Right lung (tissue), 10 donors: ENCODE measurements at places on chromosomes 1 and 21.

- DNase-seq: no peak
These were observed 19.8 kb upstream of the SMYD3 start for GRCh38 chr1:246526915-246527314.

GRCh38 chr1:197918807-197919345 lies 1.7 kb downstream of the LHX9 start:
- no peak for DNase-seq

DNA sequence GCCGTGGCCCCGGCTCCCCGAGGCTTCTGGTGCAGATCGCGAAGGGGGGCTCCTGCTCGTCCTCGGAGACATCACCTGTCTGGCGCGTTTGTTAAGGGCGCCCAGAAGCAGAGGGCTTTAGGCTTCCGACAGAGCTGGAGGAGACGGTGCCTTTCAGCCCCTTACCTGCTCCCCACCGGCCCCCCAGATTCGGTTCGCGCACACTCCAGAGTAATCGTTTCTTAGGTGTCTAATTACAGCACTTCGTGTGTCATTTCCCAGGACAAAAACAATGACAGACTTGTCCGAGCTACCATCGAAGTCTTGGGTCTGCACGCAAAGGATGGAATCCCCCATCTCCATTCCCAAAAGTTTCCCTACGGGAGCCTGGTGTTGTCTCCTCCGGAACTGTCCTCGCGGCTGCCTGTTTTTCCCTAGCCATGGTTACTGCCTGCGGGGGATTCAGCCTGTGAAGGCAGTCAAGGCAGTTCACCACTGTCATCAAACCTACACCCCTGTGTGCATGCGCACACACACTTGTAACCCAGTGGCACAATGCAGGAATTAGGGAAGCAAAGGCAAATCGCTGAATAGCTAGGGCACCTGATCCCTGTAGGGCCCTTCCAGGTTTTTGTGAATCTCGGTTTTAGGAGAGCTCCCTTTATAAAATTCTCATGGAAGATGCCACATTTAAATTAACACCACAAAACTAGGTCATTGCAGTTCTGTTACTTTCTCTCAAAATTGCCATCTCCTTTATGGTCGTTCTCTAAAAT lies 738 bp upstream of the CDC42BPA start:
- no peak for DNase-seq

- DNase-seq: no peak
These were observed 16.1 kb upstream of the MYCL start for GRCh38 chr1:39917825-39918224.

DNA sequence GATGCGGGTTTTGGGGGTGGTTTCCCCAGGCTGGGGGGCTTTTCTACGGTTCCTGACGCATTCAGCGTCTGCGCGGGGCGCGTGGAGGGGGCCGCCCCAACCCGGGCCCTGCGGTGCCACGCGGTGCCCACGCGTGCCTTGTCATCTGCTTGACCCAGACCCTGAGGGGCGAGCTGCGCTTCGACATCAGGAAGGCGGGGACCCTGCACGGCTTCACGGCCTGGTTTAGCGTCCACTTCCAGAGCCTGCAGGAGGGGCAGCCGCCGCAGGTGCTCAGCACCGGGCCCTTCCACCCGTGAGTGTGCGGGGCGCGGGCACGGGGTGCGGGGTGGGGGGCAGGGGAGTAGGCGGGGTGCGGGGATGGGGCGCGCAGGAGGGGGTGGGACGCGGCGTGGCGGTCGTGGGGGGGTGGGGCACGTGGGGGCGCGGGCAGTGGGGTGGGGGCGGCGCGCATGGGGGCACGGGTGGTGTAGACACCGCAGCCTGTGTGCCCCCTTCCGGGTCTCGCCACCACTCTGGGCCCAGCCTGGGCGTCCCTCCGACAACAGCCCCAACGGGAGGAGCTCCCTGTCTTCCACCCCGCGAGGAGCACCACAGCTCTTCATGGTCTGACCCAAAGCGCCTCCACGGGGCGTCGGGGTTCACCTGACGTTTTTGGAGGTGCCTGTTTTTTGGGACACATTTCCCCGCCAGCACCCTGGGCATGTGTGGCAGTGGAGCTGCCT lies 26.3 kb downstream of the PRMT2 start:
- no peak for DNase-seq

- DNase-seq: no peak
These were observed 27.5 kb downstream of the COL6A1 start for GRCh38 chr21:46008893-46009621.

DNA sequence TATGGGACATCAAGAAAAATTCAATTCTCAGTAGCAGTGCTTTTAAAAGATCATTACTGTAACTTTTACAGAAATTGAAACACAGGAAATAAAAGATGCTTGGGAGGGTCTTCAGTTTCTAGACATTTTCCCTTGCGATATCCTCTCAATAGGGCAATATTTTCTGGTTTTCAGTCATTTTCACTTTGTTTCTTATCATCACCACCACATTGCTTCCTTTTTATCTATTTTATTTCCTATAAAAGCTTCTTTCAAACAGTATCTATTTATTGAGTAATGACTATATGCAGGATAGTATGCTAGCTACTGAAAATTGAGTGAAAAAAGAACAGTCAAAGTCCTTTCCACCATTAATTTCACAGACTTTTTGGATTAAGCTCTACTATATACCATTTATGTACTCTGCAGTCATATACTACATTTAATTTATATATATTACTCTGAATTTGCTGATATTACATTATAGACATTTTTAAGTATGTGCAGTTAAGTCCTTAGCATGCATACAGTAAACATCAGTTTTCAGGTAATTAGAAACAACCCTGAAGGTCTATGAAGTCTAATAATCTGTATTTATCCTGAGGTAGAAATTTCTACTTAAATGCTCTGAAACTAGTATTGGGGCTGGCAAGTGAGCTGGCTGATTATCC lies 18.7 kb downstream of the TRMT1L start:
- DNase-seq: no peak

DNA sequence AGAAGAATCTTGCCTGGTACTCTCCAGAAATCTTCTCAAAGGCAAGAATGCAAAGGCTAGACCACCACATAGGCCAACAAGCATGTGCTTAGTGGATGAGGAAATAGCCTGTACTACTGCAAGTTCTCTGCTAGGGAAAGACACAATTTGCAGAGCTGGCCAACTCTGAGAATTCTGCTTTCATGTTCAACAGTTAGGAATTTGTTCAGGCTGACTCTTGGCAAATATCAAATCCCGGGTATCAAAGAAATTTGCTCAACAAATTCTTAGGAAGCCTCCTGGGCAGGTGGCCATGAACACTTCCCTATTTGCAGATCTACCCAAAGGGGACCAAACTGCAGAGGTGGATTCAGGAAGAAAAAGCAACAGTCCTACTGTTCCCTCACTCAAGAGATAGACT lies 15.0 kb upstream of the H3-3A start:
- DNase-seq: no peak

DNA sequence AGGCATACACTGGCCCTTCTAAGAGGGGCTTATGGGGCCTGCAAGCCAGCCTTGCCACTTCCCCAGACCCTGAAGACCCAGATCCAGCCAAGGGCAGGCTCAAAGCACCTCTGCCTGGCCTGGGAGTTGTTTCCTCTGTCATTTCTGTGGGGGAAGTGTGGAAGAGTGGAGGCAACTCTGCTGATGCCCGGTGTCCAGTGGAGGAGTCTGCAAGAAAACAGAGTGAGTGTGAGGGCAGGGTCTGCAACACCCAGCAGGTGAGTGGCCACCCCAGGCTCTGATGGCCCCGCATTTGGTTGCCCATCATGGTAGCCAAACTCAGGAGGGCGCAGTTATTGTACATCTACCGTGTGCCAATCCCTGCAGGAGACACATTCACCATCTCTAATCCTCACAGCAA lies 8.4 kb downstream of the CLEC20A start:
- DNase-seq: no peak

DNA sequence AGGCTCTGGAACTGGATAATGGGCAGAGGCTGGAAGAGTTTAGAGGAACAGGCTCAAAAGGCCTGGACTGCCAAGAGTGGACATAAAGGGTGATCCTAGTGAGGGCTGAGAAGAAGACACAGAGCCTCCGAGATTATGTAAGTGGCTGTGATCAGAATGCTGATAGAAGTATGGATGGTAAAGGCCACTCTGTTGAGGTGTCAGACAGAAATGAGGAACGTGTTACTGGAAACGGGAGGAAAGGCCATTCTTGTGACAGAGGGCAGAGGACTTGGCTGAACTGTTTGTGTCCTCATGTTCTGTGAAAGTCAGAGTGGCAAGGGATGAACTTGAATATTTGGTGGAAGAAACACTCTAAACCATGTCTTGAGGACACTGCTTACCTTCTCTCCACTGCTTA lies 6.7 kb upstream of the ABCG1 start:
- no peak for DNase-seq

- DNase-seq: no peak
These were observed 22.3 kb upstream of the APOBEC4 start for GRCh38 chr1:183675381-183675780.

- peak; percentile 37 for DNase-seq
These were observed 18.3 kb downstream of the HYI start for GRCh38 chr1:43435146-43436145.

GRCh38 chr21:46117586-46118315 lies 19.8 kb downstream of the COL6A2 start:
- DNase-seq: no peak

GRCh38 chr1:119310301-119310700 lies 58.3 kb upstream of the HAO2 start:
- DNase-seq: no peak

GRCh38 chr1:115184260-115184950 lies 95.1 kb upstream of the TSPAN2 start:
- no peak for DNase-seq
